Caki2 (cell line): ENCODE measurements at places on chromosomes 1 and 21. TPM values are rescaled to one million over a fixed set of nuclear protein-coding genes. Genes with fewer than 3 reads are reported as not detected.

The PGLYRP3 gene
- total RNA-seq = not detected in 2 replicates

GRCh38 chr1:13616234-13616633, 32.6 kb downstream of the PDPN start:
- no peak for DNase-seq

DNA sequence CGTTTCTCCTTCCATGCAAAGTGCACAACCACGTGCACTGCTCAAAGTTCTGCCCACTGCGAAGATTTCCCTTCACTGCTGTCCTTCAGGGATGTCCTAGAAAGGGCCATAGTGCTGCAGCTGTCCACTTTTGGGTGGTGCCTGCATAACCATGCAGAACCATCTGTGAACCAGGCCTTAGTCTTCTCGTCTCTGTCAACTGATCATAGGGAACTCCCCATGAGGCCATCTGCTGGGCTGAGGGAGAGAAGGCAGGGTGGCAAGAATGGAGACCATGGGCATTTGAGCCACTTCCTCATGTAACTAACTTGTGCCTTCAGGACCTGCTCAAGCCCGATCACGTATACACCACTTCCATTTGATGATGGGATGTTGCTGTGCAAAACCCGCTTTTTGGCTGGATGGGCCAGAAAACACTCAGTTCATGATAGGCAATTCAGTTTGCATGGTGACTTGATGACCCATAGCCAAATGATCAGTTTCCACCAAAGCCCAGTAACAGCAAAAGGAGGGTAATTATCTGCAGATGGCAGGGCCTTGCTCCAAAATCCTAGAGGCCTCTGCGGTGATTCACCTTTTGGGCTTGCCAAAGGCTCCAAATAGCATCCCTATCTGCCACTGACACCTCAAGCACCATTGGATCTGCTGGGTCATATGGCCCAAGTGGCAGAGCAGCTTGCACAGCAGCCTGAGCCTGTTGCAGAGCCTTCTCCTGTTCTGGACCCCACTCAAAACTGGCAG, 9.5 kb downstream of the ST6GALNAC5 start:
- DNase-seq = no peak

The AIRE gene
- total RNA-seq = not detected in 2 replicates

DNA sequence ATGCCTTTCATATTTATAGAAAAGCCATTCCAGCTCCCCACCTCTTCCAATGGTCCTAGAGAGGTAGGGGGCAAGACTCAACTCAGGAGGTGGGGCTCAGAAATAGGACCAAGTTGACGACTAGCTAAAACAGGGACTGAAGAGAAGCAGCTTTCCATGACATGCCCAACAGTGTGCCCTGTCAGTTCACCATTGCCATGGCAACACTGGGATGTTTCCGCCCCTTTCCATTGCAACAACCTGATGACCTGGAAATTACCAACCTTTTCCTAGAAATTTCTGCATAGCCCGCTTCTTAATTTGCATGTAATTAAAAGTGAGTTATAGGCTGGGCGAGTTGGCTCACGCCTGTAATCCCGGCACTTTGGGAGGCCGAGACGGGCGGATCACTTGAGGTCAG, 22.4 kb upstream of the INTS3 start:
- peak; percentile 27 for DNase-seq

- no peak for DNase-seq
Observed at GRCh38 chr1:83889707-83890106, 109.2 kb downstream of the TTLL7 start.

DNA sequence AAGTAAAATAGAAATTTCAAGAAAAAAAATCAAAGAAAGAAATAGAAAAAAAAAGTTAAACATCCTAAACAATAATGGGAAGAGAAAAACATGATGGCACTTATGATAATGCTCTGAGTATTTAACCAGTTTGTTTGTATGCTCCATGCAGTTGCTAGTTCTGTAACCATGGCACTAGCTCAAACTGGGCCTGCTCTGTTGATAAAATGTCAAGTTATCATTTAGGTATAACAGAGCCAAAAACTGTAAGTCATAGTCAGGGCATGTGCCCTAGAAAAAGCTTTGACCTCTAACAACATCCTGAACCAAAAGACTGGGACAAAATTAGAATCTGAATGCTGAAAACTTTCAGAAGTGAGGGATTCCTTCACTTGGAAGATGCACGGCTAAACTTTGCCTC, 148.9 kb downstream of the KCNT2 start:
- no peak for DNase-seq

The GSTM1 gene
- total RNA-seq = not detected in 2 replicates

- no peak for DNase-seq
Observed at GRCh38 chr1:221683681-221684080, 58.2 kb downstream of the DUSP10 start.

DNA sequence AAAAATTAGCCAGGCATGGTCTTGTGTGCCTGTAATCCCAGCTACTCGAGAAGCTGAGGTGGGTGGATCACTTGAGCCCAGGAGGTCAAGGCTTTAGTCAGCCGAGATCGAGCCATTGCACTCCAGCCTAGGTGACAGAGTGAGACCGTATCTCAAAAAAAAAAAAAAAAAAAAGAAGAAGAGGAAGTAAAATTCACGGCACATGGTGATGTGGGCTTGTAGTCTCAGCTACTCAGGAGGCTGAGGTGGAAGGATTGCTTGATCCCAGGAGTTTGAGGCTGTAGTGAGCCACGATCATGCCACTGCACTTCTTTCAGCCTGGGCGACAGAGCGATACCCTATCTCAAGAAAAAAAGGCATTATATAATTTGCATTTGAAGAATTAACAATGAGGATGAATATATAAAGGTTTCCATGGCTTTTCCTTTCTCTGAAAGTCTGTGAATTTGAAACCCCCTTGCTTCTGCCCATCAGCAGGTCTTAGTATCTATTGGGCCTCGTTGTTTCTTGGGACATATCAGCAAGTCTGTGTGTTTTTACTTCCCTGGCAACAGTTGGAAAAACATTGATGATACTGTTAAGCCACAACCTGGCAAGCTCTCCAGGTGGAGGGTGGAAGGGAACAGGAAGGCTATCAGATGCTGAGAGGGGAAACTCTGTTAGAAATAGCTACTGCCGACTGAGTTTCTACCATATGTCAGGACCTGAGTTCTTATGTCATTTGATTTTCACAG, 4.6 kb upstream of the PLA2G2D start:
- DNase-seq = no peak

GRCh38 chr1:191889623-191890003, 268.6 kb upstream of the RGS18 start:
- no peak for DNase-seq

The HLCS gene
- 10.4 and 20.2 TPM in 2 replicates for total RNA-seq

The KIAA0040 gene
- total RNA-seq = 0.98 and 2.0 TPM in 2 replicates

GRCh38 chr21:30981403-30981802, 56.9 kb downstream of the KRTAP19-8 start:
- DNase-seq = no peak

The LAD1 gene
- total RNA-seq = 3.6 TPM in 1 of 2 replicates, not detected in the other

DNA sequence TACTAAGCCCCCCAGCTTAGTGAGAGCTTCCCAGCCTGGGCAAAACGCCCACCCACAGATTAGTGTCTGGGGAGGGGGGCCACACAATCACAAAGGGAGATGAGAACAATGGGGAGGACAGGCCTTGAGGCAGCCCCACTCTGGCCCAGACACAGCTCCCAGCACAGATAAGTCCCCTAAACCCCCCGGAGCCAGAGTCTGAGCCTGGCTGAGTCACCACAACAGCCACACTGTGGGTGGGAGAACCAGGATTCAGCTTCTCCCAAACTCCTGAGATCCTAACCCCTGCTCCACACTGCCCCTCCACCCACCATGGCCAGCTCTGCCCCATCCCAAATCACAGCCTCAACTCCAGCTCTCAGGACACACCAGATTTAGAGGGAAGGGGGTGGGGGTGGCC, 4.2 kb downstream of the NECTIN4 start:
- DNase-seq = no peak

The PALMD gene
- total RNA-seq = 2.3 and 6.5 TPM in 2 replicates

- DNase-seq = peak; percentile 6
Observed at GRCh38 chr1:68470388-68470970, 20.7 kb upstream of the RPE65 start.

- DNase-seq = no peak
Observed at GRCh38 chr1:198373376-198373775, 167.1 kb downstream of the ATP6V1G3 start.

The LIPI gene
- not detected in 2 replicates for total RNA-seq

The EVA1C gene
- not detected in 2 replicates for total RNA-seq

DNA sequence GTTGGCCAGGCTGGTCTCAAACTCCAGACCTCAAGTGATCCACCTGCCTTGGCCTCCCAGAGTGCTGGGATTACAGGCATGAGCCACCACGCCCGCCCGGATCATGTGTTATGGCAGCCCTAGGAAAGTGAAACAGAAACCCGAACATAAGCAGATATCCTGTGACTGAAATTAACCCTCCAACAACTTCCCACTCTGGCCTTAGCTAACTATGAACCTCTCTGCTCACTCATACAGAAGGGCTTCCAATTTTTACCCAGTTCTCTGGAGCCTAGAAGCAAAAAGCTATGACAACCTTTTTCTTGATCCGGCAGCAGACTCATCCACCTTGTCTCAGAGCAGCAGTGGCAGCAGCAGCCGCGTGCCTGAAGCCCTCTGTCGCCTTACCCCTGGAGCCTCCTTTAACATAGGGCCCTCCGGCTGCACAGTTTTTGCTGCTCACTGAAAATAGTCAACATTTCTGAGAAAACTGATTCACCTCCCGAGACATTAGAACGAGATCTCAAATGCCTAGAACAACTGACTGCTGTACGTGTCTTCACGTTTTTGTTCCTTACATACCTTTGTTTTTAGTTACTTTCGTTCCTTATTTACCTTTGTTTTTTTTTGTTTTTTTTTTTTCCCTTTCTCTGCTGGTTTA, 9.3 kb downstream of the CBR1 start:
- no peak for DNase-seq

The LCK gene
- total RNA-seq = not detected in 2 replicates

GRCh38 chr21:30227633-30228404, 11.9 kb upstream of the CLDN8 start:
- peak; percentile 94 for DNase-seq

DNA sequence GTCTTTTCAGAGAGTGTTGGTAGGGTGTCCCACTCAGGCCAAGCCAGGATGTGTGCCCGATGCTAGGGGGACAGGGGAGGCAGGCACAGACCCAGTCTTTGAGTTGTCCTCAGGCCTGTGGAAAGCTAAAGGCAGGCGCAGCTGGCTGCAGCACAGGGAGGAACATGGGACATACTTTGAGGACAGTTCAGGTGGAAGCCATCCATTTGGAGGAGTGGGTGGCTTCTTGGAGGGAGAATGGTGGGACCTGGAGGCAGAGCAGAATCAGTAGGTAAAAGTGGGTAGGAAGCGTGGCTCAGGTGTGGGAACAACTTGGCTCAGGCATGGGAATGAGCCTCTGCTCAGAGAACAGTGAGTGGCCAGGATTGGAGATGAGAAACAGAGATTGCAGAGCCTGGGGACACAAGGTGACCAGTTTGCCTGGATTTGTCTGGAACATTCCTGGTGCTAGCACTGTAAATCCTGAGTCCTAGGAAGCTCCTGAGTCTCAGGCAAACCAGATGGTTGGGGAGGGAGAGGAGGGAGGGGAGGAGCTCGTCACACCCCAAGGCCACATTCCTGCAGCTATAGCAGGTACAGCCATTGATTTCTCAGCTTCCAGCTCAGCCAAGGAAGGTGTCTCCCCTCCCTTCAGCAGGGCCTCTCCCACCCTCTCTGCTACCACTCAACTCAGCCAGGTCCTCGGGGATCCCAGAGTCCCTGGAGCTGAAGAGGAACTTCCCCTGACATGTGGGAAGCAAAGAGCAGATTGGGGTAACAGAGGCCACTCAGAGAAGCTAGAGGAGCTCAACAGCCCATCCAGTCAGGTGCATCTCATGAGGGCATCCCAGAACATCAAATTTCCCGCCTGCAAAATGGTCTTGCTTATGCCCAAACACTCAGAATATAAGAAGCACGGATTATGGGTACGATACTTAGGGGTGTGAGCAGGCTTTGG, 65.2 kb upstream of the TINAGL1 start:
- DNase-seq = no peak

The PLA2G2F gene
- total RNA-seq = not detected in 2 replicates

DNA sequence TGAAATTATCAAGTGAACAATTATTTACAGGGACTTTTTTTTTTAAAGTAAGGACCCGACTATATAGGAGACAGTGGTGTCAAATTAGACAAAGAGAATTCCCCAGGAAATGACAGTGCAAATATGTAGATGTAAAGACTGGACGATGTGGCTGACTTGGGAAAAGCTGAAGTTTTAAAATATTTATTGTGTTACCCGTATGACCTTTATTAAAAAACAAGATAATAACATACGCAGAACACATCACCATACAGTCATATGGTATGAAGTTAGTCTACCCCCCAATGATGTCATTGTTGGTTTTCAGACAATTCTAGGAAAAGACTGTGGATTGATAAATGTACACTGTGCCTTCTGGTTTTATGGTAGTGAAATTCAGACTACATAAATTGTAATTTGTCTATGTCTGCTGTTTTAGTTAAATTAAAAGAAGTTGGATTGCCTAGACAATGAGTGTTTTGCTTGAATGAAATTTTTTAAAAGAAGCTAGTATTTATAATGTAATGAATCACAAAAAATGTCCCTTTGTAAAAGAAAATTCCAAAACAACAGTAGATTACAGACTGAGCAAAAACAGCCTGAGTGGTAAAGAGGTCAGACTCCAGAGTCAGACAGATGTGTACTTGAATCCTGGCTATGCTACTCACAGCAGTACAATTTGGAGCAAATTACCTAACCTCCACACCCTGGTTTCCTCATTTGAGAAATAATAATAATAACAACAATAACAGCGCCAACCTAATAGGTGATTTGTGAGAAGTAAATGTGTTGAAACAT, 15.5 kb upstream of the PDC start:
- no peak for DNase-seq

The S100A7A gene
- not detected in 2 replicates for total RNA-seq

- no peak for DNase-seq
Observed at GRCh38 chr1:216073793-216074595, 349.3 kb downstream of the USH2A start.

DNA sequence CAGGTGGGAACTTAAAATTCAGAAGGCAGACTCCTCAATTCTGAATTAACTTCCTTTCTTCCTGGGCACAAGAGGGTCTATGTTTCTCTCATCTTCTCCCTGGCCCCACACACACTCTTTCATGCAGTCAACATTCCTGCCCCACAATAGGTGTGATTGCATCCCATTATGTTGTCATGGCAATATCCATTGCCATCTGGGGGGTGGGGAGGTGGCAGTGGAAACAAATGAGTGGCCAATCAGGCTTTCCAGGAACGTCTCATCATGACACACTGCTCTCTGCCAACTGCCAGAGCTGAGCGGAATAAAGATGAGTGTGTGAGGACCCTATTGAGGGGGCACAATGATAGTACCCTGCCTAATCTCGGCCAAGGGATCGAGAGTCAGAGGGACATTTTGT, 80.4 kb downstream of the KCND3 start:
- no peak for DNase-seq

- peak; percentile 13 for DNase-seq
Observed at GRCh38 chr1:176193023-176193422, 14.1 kb downstream of the COP1 start.

- DNase-seq = no peak
Observed at GRCh38 chr1:40633523-40633922, 32.0 kb downstream of the RIMS3 start.

The SPRR2A gene
- not detected in 2 replicates for total RNA-seq
